ENCODE measurements at places on chromosomes 2 and 18.

DNA sequence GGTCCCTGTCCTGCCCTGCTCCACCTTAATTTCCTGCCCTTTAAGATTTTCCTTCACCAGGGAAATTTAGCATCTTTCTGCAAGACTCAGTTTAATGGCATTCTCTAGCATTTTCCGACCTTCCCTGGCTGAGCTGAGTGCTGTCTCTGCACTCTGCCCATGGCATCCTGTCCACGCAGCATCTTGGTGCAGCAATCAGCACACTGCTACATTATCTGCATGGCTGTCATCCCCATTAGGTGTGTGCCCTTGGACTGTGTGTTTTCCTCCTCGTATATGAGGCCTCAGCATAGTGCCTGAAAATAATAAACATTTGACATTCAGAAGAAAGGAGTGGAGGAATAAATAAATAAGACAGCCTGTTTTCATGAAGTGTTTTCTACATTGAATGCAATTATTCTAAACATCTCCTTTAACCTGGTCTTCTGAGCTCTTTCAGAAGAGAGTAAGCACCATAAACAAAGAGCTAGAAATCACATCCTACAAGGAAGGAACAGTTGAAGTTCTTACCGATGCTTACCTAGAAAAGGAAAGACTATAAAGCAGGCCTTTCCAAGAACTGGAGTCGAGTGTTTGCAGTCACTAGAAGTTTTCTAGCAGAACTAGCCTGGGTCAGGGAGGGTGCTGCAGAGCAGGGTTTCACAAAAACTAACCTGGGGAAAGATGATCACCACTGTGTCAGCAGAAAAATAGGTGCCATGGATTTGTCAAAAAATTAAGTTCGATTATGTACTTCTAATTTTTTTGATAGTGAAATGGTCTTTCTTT lies 131.4 kb upstream of the ITGB6 start:
- DNase-seq: no peak

- no peak for DNase-seq
Observed at GRCh38 chr2:120613742-120614571, 121.7 kb upstream of the GLI2 start.

DNA sequence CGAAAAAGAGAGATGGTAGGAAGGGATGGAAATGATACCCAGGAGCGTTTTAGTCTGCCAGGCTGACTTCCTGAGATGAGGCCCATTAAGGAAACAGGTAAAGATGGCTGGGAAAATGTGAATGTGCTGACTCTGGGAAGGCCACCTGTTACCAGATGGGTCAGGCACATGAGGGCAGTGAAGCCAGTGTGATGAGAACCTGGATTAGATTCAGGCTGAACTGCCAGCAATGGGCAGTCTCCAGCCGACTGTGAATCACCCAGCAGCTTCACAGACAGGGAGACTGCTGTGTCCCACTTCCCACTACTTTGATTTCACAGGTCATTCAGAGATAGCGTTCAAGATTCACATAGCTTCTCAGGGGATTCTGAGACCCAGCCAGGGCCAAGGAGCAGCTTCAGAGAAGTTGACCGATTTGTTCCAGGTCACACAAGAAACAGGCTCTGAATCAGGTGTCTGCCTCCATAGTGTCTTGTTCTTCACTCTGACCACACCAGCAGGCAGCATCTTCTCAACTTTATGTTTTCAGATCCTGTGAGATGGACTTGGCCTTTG lies 26.4 kb downstream of the CAPN13 start:
- no peak for DNase-seq

- DNase-seq: no peak
Observed at GRCh38 chr18:34483198-34483597, 226.9 kb upstream of the DTNA start.

DNA sequence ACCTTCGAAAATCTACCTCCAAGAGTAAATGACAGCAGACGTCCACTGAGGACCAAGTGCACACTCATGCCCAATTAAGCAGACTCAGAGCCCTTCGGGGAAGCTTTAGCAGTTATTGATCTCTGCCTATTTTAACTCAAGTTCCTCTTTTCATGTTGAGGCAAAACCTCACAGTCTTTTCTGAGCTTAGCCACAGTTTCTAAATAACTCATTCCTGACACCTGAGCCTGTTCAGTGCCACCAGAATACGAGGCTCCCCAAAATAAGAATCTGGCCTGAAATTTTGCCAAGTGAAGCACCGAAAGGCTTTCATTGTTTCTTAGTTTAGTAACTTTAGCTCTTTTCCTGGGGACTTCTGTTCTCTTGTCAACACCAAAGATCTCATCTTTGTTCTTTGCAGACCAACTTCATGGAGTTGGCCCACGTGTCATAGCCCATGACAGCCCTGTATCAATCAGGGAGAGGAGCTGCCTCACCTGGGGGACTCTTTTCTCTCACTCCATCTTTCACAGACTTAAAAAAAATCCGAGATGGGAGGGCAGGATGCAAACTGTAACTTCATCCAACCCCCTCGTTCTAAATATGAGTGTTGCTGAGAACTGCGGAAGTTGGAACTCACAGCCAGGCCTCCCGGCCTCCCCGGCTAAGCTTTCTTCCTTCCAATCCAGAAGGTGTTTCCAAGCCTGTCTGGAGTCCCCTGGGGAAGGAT lies 22.2 kb downstream of the INPP5D start:
- DNase-seq: no peak

DNA sequence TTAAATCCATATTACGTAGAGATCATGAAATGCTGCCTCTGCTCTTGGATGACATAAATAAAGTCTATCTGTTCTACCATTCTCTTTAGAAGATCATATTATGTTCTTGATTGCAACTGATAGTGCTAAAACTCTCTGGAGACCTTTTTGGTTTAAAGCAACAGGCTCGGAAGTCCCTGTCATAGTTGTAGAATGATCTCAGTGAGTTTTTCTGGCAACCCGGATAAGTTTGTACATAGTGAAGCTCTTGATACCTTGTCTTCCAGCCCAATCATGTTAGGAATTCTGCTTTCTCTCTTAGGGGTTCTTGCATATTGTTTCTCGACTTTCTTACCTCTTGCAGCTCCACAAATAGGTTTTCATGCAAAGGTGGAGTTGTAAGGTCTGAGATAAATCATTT lies 156.1 kb downstream of the TTC27 start:
- DNase-seq: no peak

DNA sequence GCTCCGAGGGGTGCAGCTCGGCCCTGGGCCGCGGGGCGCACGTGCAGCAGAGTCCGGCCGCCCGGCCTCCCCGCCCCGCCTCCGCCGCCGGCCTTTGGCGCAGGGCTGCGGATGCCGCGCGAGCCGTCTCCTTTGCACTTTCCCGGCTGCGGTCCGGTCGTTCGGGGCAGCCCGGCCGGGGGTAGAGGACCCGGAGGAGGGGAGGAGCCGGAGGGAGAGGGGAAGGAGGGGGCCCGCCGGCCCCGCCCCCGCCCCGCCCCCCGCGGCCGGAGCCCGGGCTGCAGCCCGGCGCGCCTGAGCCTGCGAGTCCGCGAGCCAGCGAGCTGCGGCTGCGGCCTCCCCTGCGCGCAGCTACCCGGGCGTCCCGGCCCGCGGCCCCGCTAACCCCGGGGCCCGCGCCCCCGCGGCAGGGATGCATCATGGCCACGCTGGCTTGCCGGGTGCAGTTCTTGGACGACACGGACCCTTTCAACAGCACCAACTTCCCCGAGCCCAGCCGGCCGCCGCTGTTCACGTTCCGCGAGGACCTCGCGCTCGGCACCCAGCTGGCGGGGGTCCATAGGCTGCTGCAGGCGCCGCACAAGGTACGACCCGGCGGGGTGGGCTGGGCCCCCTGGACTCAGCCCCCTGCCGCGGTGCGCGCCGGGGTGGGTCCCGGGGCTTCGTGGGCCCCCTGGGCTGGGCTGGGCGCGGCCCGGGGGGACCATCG lies at the start of gene FHOD3:
FHOD3 (plus strand) TSS at position 297 of the 709 bp plus-strand sequence; CDS start at position 420, 123 bp downstream.
- peak; percentile 54 for DNase-seq

GRCh38 chr18:4068552-4069158 lies 386.5 kb downstream of the DLGAP1 start:
- peak; percentile 9 for DNase-seq

- no peak for DNase-seq
Observed at GRCh38 chr18:77100751-77101355, 31.7 kb downstream of the MBP start.

GRCh38 chr2:55743583-55743982 lies 49.9 kb upstream of the PNPT1 start:
- no peak for DNase-seq

DNA sequence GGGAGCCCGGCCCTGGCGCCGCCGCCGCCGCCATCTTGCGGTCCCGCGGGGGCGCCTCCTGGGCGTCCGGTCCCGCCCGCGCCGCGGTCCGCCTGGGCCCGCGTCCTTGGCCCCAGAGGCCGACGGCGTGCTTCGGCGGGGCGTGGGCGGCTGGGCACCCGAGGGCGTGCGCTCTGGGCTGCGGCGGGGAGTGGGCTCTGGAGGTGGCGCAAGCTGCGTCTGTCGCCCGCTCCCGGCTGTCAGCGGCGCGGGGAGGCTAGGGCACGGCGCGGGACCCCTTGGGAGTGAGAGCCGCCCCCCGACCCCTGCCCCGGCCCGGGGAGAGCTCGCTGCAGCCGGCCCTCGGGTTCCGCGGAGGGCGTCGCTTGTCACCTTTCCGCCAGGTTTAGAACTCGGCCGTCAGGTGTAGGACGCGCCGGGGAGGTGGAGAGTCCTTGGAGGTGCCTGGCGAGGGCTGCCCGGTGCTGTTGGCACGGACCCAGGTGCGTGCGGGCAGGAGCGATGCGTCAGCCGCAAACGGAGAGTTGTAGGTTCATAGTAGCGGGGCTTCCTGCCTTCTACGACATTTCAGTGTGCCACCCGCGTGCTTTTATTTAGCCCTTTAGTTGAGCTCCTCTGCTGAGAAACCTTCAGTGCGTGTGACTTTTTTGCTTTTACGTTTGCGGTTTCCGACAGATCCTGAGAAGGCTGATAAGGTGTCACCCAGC lies 921 bp downstream of the VAPA start:
- DNase-seq: peak; percentile 52

DNA sequence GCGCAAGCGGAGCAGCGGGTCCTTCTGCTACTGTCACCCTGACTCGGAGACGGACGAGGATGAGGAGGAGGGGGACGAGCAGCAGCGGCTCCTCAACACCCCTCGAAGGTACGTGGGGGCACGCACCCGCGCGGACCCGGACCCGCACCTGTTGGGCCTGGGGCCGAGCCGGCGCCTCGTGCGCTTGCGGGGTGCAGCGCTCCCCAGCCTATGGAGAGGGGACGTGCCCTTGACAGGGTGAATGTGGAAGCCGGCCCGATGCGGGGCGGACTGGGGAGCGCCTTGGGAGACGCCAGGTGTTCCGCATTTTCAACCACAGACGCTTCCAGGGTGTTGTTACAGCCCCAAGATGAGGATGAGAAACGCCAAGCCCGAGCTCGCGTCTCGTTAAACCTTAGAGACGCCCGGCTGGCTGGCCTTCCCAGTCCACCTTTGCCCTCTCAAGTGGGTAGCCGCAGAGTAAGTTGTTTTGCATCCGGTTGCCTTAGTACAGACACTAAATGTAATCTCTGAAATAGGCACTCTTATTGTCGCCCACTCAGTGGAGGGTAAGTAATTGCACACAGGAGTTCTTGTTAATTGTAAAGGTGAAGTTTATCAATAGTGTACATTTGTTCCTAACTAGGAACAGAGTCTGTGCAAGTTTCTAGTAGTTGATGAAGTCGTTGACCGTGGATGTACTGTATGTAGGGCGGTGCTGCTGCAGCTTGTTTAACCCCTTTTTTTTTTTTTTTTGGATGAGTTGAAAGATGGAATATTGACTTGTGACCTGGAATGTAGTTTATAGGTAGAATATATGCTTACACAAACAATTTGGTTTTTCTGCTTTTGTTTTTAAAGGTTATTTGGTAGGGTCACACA lies 815 bp downstream of the GMCL1 start:
- DNase-seq: peak; percentile 16

- DNase-seq: no peak
Observed at GRCh38 chr18:13572148-13572547, 154.2 kb downstream of the FAM210A start.

GRCh38 chr2:97728091-97728731 lies 14.8 kb downstream of the ZAP70 start:
- no peak for DNase-seq

- DNase-seq: no peak
Observed at GRCh38 chr2:119826370-119826961, 66.7 kb downstream of the PTPN4 start.

- DNase-seq: no peak
Observed at GRCh38 chr18:48934723-48935432, 15.9 kb downstream of the SMAD7 start.

DNA sequence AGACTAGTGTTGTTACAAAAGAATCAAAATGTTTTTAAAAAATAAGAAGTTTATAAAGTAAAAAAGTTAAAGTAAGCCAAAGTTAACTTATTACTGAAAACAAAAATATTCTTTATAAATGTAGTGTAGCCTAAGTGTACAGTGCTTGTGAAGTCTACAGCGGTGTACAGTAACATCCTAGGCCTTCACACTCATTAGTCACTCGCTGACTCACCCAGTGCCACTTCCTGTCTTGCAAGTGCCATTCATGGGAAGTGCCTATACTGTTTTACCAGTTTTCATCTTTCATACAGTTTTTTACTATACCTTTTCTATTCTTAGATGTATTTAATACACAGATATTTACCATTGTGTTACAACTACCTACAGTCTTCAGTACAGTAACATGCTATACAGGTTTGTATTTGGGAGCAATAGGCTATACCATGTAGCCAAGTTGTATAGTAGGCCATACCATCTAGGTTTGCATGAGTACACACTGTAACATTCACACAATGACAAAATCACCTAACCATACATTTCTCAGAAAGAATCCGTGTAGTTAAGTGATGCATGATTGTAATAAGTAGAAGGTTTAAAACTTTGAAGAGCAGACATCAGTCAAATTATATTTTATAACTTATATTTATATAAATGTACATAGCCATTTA lies 13.4 kb downstream of the SERPINB7 start:
- DNase-seq: no peak

GRCh38 chr2:195819276-195819675 lies 162.2 kb downstream of the SLC39A10 start:
- DNase-seq: no peak

DNA sequence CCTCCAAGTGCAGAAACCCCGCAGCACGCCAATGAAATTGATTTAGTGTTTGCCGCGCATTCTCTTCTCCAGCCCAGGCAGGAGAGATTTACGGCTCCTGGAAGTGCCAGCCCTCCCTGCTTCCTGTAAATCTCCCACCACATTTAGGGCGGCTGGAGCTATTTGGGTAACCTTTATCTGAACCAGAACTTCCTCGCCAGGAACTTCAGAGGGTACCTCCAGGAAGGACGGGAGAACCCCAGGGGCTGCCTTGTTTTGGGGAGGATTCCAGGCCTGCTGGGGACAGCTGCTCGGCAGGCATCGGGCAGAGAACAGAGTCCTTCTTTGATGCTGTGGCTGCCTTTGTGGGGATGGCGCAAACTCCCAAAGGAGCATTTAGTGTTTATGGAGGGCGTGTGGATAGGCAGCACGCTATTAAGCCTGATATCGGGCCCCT lies 122.0 kb upstream of the MYCN start:
- DNase-seq: no peak

DNA sequence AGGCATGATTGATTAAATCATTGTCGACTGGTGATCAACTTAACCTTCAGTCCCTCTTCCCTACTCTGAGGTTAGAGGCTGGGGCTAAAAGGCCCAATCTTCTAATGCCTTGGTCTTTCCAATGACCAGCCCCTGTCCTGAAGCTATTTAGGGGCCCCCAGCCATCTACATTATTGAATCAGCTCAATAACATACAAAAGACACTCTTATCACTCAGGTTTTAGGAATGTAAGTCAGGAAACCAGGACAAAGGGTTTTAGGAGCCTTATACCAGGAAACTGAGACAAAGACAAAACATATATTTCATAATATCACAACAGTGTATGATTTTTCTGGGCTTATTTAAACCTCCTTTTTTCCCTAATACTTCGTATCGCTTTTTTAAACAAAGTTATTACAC lies 198.6 kb downstream of the RNF152 start:
- DNase-seq: no peak

GRCh38 chr2:18899725-18900124 lies 310.4 kb upstream of the NT5C1B start:
- DNase-seq: no peak

Measured in GM12891 (cell line).